ENCODE measurements at places on chromosomes 5 and 9.

- no peak for DNase-seq
These were observed 60.2 kb downstream of the TSTD2 start for GRCh38 chr9:97572892-97573365.

DNA sequence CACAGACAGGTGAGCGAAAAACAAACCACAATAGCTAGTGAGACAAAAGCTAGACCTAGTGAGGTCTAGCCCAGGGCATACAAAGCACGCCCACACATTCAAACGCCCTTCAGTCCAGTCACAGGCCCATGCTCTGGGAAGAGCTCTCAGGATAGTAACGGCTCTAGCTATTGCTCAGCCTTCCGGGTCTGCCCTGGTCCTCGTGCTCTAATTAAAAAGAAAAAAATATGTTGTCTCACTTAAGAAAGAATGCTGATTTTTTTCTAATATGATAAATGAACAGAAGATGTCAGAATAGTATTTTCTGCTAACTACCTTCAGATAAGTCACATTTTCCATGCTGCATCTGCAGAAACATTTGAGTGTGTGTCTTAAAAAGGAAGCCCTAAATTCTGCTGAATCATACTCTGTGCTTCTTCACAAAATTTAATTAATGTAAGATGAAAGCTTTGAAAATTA lies 94.5 kb downstream of the PLPP1 start:
- DNase-seq: no peak

GRCh38 chr5:138833726-138834480 lies 41.2 kb downstream of the LRRTM2 start:
- no peak for DNase-seq

- DNase-seq: no peak
These were observed 490.7 kb upstream of the NUDT12 start for GRCh38 chr5:104053353-104053649.

GRCh38 chr9:98006127-98006796 lies 23.1 kb downstream of the ANP32B start:
- DNase-seq: no peak

DNA sequence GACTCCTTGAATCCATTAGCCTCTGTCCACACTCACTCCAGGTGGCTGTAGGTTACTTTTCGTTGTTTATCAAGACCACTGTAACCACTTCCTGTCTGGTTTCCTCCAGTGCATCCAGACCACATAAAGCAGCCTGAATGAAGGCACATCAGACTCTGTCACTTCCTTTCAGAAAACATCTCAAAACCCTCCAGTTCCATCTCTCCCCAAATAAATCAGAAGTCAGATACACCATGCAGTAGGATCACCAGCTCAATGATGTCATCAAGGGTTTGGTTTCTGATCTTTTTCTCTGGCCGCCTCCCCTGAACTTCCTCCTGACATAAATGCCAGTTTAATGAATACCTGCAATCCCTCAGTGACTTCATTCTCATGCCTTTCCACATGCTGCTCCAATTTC lies 161.2 kb downstream of the ZNF462 start:
- no peak for DNase-seq

DNA sequence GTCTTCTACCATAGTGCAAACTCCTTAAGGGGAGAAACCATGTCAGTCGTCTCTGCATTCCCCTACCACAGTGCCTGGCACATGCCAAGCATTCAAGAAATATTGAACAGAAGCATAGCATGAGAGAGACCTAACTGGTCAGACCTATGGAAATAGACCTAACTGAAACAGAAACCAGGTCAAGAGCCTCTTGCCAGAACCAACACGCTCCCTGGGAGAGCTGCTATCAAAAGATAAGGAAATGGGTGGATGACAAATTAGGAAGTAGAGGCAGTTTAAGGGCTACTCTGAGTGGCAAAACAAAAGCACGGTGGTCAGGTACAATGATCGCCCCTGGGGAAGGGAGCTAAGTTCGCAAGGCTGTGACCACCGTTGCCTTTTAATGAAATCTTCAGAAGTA lies 66.0 kb upstream of the SMIM15 start:
- DNase-seq: no peak

- no peak for DNase-seq
These were observed 206.7 kb downstream of the ARRDC3 start for GRCh38 chr5:91176288-91177016.

GRCh38 chr5:168047043-168047668 lies 244.3 kb upstream of the WWC1 start:
- DNase-seq: no peak

GRCh38 chr9:113563826-113564497 lies 100.4 kb downstream of the RGS3 start:
- DNase-seq: no peak

GRCh38 chr9:110028676-110029075 lies 179.3 kb downstream of the C9orf152 start:
- no peak for DNase-seq

GRCh38 chr5:97666783-97667182 lies 483.7 kb upstream of the RIOK2 start:
- no peak for DNase-seq

- DNase-seq: no peak
These were observed 912.3 kb upstream of the SEMA6A start for GRCh38 chr5:117486879-117487391.

DNA sequence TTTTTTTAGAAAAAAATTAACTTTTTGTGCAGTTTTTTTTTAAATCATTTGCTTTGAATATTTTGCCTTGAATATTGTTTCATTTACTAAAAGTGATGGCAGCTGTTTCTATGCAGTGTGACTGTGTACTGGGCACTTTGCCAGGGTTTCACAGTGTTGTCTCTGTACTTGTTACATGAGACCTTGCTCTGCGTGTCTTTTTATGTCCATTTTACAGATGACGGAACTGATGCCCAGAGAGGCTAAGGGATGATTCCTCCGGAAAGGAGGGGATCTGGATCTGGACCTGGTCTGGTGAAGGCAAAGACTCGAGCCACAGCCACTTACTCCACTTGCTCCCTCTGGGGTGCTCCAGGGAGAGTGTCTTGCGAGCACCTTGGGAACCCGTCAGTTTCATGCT lies 124.8 kb upstream of the PTCH1 start:
- no peak for DNase-seq

GRCh38 chr5:61004448-61004847 lies 59.4 kb downstream of the NDUFAF2 start:
- DNase-seq: no peak

GRCh38 chr9:76615177-76615603 lies 149.0 kb upstream of the PCA3 start:
- DNase-seq: no peak

DNA sequence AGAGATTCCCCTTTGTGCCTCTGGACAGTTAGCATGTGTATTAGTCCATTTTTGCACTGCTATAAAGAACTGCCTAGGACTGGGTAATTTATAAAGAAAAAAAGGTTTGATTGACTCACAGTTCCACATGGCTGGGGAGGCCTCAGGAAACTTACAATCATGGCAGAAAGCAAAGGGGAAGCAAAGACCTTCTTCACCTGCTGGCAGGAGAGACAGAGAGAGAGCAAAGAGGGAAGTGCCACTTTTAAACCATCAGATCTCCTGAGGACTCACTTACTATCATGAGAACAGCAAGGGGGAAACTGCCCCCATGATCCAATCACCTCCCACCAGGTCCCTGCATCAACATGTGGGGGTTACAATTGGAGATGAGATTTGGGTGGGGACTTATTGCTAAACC lies 6.0 kb downstream of the CFAP90 start:
- DNase-seq: no peak

- DNase-seq: no peak
These were observed 50.4 kb downstream of the RASGRF2 start for GRCh38 chr5:81010336-81011169.

DNA sequence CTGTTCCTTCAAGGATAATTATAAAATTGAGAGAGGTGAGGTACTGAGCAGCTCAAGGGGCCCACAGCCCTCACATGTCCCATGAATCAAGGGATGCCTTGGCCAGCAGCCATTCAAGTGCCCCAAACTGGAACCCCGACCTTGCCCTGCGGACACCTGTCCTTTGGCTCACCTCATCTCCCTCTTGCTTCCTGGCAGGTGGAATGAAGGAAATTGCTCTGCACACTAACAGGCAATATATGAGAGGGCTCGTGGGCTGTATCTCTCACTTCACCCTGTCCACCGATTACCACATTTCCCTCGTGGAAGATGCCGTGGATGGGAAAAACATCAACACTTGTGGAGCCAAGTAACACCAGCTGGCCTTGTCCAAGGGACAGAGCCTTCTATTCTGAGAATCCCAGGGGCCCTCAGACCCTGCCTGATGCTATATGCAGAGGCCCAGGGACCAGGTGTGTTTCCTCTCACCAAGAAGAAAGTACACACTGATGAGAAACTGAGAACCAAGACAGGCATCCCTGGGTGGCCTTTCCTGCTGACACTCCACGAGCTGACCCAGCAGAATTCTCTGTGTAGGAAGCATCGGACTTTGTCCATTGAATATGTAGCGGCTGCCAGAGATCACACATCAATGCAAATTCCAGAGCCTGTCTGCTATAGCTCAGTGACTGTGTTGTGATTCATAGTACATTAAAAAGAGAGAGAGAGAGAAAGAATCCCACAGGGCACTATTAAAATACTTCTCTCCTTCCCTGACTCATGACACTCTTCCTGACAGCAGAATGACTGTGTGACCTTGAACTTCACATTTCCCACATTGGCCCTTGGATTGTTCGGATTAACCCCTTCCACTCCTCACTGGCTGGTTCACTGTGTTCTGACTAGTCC lies 92.6 kb downstream of the LIFR start:
- no peak for DNase-seq

Data from activated CD8-positive, alpha-beta memory T cell treated with anti-CD3 and anti-CD28 coated beads for 1 hour (primary cell).